ENCODE measurements at places on chromosomes 12 and 14. TPM values are rescaled to one million over a fixed set of nuclear protein-coding genes. Genes with fewer than 3 reads are reported as not detected.

GRCh38 chr12:131153956-131154355 is 200.2 kb downstream of the ADGRD1 start:
- no peaks in the 10 kb centered on the region for H3K27me3 ChIP-seq
- no peak overlapping the region for H3K4me3 ChIP-seq

DNA sequence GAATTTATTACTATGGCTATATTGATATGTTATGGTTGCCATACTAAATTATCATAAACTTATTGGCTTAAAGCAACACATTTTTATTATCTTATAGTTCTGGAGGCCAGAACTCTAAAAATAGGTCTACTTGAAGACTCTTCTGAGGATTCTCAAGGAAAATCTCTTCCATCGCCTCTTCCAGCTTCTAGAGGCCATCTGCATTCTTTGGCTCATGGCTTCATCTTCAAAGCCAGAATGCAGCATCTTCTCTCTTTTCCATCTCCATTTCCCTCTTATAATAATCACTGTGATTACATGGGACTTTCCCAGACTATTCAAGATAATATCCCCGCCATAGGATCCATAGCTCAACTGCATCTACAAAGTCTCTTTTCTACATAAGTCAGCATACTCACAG is 385.4 kb downstream of the RMST start:
- H3K4me1 ChIP-seq = no peaks in the 10 kb centered on the region
- DNase-seq = no peak
- no peak overlapping the region for H3K27ac ChIP-seq
- no peak overlapping the region for H3K4me3 ChIP-seq

GRCh38 chr12:49667325-49668090 is 39.7 kb downstream of the FMNL3 start:
- no peaks in the 10 kb centered on the region for H3K36me3 ChIP-seq
- H3K27me3 ChIP-seq = no peaks in the 10 kb centered on the region
- no peak overlapping the region for H3K4me3 ChIP-seq
- H3K4me1 ChIP-seq = peaks cover 67% of the 10 kb centered on the region
- DNase-seq = no peak

GRCh38 chr14:78005325-78005724 is 164.8 kb upstream of the NRXN3 start:
- H3K4me1 ChIP-seq = no peaks in the 10 kb centered on the region
- no peak for DNase-seq
- no peak overlapping the region for H3K27ac ChIP-seq
- no peak overlapping the region for H3K4me3 ChIP-seq
- H3K36me3 ChIP-seq = no peaks in the 10 kb centered on the region

DNA sequence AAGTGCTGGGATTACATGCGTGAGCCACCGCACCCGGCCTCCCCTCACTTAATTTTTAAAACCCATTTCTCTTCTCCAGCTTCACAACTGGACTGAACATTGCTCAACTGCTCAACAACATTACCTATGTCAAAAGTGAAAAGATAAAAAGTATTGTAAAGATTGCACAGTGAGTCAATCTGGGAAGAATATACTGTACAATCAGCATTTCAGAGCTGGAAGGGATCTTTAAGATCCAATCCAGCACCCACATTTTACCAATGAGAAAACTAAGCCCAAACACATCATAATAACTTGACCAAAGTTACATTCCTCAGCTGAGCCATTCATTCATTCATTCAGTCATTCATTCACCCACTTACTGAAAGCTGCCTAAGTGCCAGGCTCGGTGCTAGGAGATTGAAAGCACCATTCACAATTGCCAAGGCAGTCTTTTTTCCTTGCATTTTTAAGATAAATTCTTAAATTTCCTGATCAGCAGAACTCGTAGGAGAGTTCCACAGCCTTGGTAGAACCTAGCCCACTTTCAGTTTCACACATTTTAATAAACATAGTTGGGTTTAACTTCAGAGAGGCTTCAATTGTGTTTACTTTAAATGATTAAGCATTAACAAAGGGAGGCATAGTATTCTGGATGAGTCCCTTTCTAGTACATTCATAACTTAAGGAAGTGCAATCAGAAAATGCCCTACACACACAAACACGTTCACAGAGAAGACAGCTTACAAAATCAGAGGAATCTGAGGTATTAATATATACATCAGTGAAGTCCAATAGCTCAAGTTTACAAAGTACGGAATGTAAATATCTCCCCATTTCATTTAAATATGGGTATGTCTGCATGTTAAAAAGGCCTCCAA is 3.0 kb downstream of the GALNT4 start:
- H3K36me3 ChIP-seq = no peaks in the 10 kb centered on the region
- no peaks in the 10 kb centered on the region for H3K27me3 ChIP-seq
- no peak overlapping the region for H3K27ac ChIP-seq
- no peak for DNase-seq
- H3K4me1 ChIP-seq = peaks cover 44% of the 10 kb centered on the region

Gene WSB2
- 75.1 TPM for total RNA-seq

- no peaks in the 10 kb centered on the region for H3K36me3 ChIP-seq
- peaks cover 23% of the 10 kb centered on the region for H3K4me1 ChIP-seq
- DNase-seq = peak; percentile 78
These were observed 14.2 kb upstream of the CALM1 start for GRCh38 chr14:90382491-90383125.

- H3K4me3 ChIP-seq = no peak overlapping the region
- no peaks in the 10 kb centered on the region for H3K27me3 ChIP-seq
- DNase-seq = no peak
- no peak overlapping the region for H3K27ac ChIP-seq
- H3K4me1 ChIP-seq = no peaks in the 10 kb centered on the region
These were observed 612.5 kb downstream of the FSCB start for GRCh38 chr14:43894534-43894933.

- DNase-seq = no peak
- no peak overlapping the region for H3K4me3 ChIP-seq
- peaks cover 59% of the 10 kb centered on the region for H3K4me1 ChIP-seq
- no peaks in the 10 kb centered on the region for H3K27me3 ChIP-seq
These were observed 38.6 kb downstream of the CCDC85C start for GRCh38 chr14:99565383-99565782.

GRCh38 chr12:114920771-114921554 is 237.0 kb upstream of the TBX3 start:
- no peak for DNase-seq
- H3K27ac ChIP-seq = no peak overlapping the region
- no peaks in the 10 kb centered on the region for H3K36me3 ChIP-seq

DNA sequence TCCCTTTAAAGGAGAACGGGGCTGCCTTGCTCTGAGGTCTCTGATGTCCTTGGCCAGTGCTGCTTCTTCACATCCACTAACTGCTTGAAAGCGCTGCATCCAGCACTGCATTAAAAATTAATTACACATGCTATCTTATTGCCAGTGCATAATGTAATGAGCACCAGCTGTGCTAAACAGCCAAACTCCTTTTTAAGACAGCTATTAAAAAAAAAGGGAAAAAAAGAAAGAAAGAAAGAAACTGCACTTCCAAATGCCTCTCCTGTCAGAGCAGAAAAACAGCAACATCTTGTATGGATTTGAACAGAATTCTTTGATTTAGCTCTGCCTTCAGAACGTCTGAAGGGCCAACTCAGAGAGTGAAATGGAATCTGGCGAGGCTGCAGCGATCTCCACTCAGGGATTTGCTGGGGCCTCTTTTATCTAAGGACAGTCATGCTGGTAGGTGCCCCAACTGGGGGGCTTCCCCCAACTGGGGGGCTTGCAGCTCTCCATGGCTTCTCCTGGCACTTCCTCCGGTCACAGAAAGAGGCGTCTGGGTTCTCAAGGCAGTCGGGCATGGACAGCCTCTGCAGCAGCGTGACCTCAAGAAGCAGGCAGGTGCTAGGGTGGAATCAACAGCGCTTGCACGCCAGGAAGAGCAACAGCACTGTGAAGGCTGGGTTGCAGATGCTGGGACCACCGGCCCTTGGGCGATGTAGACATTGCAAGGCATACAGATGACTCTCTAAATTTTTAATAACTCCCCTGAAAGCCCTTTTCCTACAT is 46.4 kb downstream of the BCL11B start:
- H3K4me3 ChIP-seq = no peak overlapping the region
- H3K27me3 ChIP-seq = peaks cover 4% of the 10 kb centered on the region
- DNase-seq = no peak
